ENCODE measurements at places on chromosomes 13 and 19.
A peak's percentile ranks its signal among the peaks of the same experiment; 100 is the strongest.

DNA sequence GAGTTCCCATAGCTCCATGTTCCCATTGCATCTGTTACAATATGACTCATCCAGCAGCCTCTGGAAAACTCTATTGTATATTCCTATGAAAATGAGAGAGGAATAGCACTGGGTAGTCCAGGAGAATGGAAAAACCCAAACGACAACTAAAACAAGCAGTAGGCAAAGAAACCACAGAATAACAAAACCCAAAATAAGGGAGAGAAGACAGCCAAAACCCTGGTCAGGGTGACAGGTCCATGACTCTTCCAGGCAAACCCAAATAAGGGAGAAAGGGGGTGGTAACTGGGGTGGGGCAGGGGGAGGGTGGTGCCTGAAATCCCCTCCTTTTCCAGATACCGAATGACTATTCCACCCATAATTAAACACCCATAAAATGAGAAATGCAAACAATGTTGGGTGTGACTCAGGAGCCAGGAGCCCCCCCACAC lies 4.0 kb upstream of the ZNF8 start:
- DNase-seq = no peak

DNA sequence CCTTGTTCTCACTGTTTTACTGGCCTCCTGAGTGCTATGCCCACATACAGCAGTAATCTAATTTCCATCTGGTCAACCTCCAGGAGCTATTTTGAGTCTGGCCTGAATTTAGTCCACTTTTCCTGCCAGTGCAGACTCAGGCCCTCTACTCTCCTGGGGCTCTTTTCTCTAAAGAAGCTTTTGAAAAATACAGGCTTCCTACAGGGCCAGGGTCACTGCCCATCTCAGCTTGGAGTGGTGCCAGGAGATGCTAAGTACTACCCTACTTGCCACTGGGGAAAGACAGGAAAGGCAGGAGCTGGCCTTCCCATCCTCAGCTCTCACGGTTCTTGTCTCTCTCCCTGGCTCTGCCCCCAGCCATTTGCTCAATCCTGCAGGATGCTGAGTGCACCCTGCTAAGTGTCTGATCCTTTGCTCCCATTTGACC lies 101.7 kb upstream of the SERP2 start:
- no peak for DNase-seq

GRCh38 chr13:40074338-40074737 lies 418.9 kb downstream of the COG6 start:
- DNase-seq = no peak

DNA sequence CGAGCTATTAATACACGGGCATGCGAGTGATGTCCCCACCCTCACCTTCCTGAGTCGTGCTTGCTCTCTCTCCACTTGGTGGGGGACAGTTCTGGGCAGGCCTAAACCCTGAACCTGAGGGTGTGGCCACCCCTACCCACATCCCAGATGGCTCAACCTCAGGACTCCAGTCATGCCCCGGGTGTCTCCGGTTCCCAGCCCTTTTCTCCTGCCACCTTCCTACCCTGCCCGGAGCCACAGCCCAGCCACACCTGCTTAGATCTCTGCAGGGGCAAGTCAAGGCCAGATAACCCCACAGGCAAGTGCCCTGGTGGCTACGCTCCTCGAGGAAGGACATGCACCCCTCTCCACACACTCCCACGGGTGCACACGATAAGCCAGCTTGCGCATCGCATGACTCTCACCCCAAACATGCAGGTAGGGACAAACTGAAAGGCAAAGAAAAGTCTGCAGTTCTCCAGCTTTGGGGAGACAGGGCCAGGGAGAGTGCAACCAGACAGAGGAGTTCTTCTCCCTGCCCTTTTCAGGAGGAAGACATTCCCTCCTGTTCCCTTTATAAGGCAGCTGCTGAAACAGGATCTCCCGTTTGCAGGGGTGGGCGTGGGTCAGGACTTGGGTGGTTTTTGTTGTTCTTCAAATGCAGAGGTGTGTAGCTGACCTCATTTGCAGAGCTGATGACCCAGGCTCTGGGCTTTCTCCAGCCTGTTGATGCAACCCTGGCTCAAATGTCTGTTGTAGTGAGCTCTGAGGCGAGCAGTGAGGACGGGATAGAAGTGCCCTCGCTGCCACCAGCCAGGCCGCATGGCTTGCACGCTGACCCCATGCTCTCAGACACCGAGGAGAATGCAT lies 88.6 kb downstream of the DPF1 start:
- DNase-seq = no peak

DNA sequence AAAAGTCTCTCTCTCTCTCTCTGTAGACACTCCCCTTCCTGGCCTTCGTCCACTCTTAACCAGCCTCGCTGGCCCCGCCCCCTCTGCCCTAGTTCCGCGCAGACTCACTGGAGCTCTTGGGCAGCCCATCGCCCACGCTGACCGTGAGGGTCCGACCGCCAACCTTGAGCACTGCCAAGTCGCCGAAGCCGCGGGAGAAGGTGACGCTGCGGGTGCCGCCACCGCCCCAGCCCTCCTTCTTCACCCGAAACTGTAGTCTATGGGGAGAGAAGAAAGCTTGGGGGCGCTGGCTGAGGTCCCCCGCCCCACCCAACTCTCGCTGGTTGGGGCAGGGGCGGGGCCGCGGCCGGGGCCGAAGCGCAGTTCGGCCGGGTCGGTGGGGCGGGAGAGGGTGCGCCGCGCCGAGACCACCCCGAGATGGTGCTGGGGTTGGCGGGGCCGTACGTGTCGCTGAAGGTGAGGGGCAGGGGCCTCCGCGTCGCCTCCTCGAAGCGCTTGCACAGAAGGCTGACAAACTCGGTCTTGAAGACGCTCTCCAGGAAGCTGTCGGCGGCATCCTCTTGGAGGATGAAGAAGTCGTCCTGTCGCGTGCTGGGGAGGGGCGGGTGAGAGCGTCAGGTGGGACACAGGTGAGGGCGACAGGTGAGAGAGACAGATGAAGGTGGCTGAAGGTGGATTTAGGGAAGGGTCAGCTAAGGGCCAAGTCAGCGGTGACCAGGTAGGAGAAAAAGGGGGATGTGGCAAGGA lies 12.6 kb upstream of the ZNF414 start:
- peak; percentile 98 for DNase-seq

- no peak for DNase-seq
These were observed 527.4 kb upstream of the ATXN8OS start for GRCh38 chr13:69580255-69580654.

- DNase-seq = no peak
These were observed 85.4 kb upstream of the GPR183 start for GRCh38 chr13:99392470-99393135.

- no peak for DNase-seq
These were observed 35.7 kb upstream of the DACH1 start for GRCh38 chr13:71902676-71903075.

DNA sequence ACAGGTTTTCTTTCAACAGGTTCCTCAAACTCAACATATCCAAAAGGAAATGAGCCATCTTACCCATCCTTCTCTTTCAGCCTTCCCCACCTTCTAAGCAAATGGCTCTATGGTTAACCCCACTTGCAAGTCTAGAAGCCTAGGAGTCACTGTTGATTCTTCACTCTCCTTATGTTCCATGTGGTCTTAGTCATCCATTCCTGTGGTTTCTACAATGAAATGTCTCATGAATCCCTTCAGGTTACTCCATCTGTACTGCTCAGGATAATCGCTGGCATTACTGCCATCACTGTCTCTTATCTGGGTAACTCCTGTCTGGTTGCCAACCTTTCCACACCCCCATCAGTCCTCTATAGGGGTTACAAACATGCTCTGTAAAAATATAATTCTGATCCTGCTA lies 381.3 kb downstream of the ENOX1 start:
- DNase-seq = no peak

- DNase-seq = no peak
These were observed 93.9 kb downstream of the NUFIP1 start for GRCh38 chr13:44895264-44895952.

GRCh38 chr19:38727868-38728660 lies 16.2 kb downstream of the CAPN12 start:
- DNase-seq = no peak

DNA sequence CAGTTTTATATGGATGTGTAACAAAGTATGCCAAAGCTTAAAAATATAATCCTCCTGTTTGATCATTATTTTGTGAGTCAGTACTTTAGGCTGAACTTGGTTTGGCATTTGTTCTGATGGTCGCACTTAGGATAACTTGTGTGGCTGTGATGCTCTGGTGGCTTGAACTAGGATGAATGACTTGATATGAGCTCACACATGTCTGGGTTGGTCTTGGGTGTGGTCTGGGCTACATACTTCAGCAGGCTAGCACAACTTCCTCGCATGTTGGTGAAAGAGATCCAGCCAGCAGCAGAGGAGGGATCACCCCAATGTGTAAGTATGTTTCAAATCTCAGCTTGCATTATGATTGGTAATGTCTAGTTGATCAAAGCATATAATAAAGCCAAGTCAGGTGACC lies 969.1 kb upstream of the PCDH9 start:
- no peak for DNase-seq

DNA sequence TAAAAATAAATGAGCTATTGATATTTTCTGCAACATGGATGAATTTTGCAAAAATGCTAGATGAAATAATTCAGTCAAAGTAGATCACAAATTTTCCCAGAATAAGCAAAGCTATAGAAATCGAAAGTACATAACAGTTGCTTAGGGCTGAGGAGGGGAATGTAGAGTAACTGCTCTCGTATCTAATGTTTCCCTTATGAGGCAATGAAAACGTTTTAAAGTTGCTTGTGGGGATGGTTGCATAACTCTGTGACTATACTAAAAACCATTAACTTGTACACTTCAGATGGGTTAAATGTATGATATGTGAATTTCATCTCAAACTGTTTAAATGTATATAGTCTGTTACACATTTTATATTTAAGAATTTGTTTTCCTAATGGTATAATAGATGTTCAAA lies 231.7 kb downstream of the GGACT start:
- no peak for DNase-seq

GRCh38 chr19:4581666-4582553 lies 22.4 kb upstream of the SEMA6B start:
- DNase-seq = no peak

DNA sequence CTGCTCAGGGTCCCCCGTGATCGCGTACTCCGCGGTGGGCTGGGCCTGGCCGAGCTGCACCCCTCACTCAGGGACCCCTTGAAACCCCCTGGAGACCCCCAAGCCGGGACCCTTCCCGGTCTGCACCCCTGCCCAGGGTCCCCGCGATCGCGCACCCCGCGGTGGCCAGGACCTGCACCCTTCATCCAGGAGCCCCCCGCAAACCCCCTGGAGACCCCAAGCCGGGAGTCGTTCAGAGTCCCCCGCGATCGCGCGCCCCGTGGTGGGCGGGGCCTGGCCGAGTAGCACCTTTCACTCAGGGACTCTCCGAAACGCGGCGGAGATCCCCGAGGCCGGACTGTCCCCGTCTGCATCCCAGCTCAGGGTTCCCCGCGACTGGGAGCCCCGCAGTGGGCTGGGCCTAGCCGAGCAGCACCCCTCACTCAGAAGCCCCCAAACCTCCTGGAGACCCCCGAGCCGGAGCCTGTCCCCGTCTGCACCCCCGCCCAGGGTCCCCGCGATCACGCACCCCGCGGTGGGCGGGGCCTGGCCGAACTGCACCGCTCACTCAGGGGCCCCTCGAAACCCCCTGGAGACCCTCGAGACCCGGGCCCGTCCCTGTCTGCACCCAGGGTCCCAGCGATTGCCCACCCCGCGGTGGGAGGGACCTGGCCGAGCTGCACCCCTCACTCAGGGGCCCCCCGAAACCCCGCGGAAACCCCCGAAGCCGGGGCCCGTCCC lies 748 bp downstream of the LMNB2 start:
- DNase-seq = peak; percentile 89

- DNase-seq = no peak
These were observed 22.1 kb downstream of the CAPN12 start for GRCh38 chr19:38721979-38722773.

GRCh38 chr19:8630796-8631424 lies 477 bp downstream of the NFILZ start:
- DNase-seq = no peak

Data from chondrocyte (in vitro differentiated cells).